Sigmoid colon (tissue), 7 donors: ENCODE measurements at places on chromosomes 3 and 15. TPM values are rescaled to one million over a fixed set of nuclear protein-coding genes. Genes with fewer than 3 reads are reported as not detected.

The CPN2 gene
- total RNA-seq: not detected

GRCh38 chr3:100159331-100160153 lies 45.2 kb upstream of the FILIP1L start:
- no peak for DNase-seq

- DNase-seq: no peak
Measured at GRCh38 chr15:35293353-35294130, 208.4 kb upstream of the NANOGP8 start.

GRCh38 chr15:68256675-68257450 lies 20.7 kb upstream of the FEM1B start:
- DNase-seq: peak; percentile 95

DNA sequence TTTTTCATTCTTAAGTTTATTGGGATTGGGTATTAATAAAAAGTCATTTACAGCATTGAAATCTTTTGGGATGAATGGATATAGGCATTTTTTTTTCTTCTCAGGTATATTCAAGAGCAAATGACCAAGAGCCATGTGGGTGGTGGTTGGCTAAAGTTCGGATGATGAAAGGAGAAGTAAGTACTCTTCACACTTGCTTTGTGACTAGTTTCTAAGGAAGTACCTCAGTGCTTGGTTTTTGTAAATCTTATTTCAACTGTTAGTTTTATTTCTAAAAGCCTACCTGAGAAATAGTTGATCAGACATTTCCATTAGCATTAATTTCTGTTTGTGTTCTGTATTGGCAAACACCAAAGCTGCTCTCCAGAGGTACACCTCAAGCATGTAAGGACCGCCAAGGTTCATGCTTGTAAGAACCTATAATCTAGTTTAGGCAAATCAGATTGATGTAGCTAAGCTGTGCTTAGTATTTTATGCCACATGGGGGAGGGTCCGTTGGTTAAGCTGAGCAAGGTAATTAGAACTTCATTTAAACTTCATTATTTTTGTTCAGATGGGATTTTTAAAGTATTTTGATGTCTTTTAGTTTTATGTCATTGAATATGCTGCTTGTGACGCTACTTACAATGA lies 35.4 kb downstream of the FXR1 start:
- DNase-seq: no peak
